ENCODE measurements at places on chromosomes 11 and 22. TPM values are rescaled to one million over a fixed set of nuclear protein-coding genes. Genes with fewer than 3 reads are reported as not detected.
A peak's percentile ranks its signal among the peaks of the same experiment; 100 is the strongest.

DNA sequence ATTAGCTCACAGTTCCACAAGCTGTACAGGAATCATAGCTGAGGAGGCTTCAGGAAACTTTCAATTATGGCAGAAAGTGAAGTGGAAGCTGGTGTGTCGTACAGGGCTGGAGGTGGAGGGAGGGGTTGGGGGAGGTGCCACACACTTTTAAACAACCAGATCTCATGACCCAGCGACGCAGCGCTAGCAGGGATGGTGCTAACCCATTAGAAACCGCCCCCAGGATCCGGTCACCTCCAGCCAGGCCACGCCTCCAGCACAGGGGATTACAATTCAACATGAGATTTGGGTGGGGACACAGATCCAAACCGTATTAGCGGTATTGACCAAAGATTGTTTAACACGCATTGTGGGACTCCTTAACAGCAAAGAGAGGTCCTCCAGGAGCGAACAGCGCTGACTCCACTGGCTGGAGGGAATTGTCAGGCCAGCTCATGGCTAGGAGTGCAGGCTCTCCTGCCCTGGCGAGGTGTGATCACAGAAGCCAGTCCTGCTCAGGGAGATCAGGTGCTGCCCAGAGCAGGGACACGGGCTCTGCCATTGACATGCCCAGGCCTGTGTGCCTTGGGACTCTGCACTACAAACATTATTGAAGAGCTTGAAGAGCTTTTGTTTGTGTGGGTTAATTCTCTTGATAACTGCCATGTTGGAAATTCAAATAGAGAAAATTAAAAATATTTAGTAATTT is 215.3 kb downstream of the TBC1D22A start:
- DNase-seq, result no peak

DNA sequence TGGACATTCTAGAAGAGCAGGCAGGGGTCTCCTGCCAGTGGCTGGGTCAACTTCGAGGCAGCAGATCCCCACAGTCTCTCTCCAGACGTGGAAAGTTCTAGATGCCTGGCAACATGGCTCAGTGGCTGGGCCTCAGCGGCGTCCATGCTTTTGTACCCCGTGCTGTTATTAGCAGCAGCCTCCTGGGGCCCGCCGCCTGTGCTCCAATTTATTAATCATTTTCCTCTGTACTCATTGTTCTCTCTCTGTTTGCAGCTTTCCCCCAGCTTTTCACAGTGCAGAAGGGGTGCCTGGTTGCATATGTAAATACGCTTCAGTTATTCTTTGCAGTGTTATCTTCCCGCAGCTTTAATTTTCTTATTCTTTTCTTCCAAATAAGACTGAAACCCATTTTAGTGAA is 515.1 kb downstream of the TBC1D22A start:
- DNase-seq, result no peak

GRCh38 chr11:47411884-47412746 is 3.7 kb downstream of the SLC39A13 start:
- DNase-seq, result no peak

DNA sequence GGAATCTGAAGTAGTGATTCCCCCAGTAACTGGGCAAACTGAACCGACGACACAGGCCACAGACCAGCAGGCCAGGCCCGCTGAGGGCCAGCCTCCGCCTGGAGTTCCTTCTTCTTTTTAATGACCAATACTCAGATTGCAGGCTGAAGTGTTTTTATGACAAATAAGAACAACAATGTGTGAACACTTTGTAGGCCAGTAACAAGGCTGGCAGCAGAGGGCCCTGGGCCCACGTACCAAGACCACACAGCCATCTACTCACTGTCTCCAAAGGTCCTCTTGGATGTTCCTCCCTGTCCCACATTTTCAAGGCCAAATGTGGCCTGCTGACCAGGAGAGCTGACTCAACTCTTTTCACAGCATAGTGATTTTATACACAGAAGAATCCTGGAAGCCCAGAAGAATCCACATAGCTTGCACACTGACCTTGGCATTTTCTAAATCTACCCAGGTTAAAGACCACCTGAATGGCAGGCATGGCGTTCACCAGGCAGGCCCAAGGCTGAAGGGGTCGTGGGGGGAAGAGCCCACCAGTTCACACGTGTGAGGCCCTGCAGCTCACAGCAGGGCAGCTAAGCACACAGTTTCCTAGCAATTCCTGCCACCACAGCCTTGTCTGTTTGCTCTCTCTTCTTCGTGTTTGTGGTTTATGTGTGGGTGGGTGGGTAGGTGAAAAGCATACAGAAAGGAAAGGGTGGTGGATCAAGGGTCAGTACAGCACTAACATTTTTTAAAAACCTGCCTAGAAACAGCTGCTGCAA is 13.3 kb downstream of the SMCO4 start:
- DNase-seq, result no peak

DNA sequence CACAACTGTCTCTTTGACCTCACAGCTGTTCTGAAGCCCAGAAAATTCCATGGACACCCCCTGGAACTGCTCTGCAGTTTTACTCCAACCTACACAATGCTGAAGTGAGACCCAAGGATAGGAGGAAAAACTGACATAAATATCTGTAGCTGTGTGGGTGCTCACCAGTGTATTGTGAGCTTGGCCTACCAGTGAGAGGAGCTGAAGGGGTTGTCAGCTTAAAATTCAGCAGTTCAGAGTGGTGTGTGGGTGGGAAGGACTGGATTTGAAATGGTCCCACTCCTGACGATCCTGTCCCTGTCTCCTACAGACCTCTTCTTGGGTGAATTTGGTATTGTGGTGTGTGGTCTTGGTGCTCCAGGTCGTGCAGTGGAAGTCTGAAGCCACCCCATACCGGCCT is 2.2 kb downstream of the TMEM223 start:
- DNase-seq, result no peak

DNA sequence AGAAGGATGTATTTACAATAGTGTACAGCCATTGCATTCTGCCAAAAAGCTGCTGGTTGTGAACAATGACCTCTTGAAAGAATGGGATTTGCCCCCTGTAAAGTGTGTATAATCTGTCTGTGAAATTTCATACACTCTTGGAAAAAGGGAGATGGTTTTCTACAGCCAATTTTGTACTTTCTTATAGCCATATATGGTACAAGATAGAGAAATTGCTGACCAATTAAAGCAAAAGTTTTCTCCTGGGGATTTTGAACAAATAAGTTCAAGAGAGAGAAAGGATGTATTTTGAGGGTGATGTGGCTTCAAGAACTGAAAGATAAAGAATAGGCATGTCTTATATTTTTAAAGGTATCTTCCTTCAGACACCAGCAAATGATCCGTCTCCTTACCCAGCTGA is 211.0 kb downstream of the NAV2 start:
- DNase-seq, result no peak

The KRTAP5-11 gene
- not detected for total RNA-seq

The PNPLA3 gene
- total RNA-seq, result 6.2 TPM

GRCh38 chr22:38181453-38182200 is at the start of gene PLA2G6:
Gene PLA2G6, minus strand, starts transcription at chr22:38181830. Its CDS starts 12,404 bp downstream, at chr22:38169426.
- peak; percentile 68 for DNase-seq

DNA sequence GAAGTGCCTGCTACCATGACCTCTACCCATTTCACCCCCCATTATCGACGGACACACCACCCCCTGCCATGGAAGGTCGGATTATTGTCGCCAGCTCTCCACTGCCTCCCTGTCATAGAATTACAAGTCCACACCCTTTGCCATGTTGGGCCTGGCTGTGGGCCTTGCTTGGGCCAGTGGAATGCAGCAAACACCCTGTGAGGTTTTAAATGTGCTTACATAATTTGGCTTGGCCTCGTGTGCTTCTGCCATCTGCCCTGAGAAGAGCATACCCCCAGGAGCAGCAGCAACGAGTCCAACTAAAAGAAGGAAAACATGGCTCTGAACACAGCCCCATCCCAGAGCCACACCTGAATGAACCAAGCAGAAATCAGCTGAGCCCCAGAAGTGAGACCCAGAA is 94.1 kb upstream of the PRDM11 start:
- no peak for DNase-seq

DNA sequence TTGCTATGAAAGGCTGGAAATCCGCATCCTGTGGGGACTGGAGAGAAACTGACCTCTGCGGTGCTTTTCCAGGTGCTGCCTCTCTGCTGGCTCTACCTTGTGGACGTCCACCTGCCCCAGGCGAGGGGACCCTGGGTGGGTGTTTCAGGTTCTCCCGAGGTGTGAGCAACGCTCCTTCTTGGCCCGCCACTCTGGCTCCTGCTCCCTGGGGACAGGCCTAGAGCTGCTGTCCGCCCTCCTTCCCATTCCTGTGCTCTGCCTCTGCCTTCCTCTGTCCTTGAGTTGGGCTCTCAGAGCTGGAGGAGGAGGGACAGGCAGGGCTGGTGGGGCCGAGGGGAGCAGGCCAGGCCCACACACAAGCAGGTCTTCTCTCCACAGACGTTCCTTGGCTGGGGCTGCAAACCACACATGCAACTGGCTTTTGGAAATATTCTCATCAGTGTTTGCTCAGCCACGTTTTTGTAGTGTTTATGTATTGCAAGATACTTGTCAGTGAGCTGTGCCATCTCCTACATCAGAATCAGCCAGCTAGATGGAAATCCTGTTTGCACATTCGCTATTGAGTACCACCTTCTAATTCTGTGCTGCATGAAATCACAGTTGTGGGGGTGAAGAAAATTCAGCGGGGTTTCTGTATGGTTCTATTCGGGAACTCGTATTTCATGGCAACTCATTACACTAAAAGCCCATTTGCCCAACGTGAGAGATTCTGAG is 1115.0 kb downstream of the BRD1 start:
- DNase-seq, result no peak

The LGALS12 gene
- not detected for total RNA-seq

DNA sequence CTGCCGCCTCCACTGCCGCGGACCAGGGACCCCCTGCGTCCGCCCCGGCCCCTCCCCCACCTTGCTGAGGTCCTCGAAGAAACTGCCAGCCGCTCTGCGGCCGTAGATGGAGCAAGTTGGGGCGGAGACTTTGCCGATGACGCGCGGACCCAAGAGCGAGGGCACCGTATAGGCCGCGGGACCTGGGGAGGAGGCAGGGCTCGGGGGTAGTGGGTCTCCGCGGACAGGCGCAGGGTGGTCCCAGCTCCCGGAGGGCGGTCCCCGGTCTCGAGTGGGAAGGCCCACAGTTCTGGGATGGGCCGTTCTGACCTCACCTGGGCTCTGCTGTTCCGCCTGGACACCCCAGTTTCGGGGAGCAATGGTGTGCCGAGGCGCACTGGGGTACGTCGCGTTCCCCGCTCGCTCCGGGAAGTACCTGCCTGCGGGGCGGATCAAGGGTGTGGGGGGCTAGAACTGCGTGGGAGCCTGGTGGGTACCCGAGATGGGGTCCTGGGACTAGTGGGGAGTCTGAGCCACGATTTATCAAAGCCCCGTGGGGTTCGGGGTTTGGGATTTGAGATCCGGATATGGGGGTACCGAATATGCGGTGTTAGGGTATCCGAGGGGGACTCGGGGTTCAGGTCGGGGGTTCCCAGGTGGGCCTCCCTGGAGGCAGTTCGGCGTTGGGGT is 1.2 kb upstream of the TYMP start:
- DNase-seq, result no peak

The HBG1 gene
- total RNA-seq, result not detected

The ALX4 gene
- not detected for total RNA-seq

- DNase-seq, result no peak
Measured at GRCh38 chr11:60345489-60345888, 18.4 kb downstream of the MS4A6E start.

DNA sequence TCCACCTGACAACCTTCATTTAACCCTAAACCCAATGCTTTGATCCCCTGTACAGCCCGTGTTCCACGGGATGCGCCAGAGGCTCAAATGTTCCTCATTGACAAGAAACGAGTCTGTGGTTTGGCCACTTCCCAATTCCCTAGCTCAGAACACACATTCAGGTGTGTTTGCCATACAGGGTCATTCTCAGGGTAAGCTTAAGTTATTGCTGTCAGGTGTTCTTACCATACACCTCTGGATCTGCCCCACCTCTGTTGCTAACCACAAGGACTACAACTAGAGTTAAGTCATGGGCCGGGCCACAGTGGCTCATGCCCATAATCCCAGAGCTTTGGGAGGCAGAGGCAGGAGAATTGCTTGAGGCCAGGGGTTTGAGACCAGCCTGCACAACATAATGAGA is 45.6 kb upstream of the POLD3 start:
- DNase-seq, result no peak

GRCh38 chr11:11558826-11559225 is 63.0 kb downstream of the GALNT18 start:
- no peak for DNase-seq

The ACTN3 gene
- not detected for total RNA-seq

DNA sequence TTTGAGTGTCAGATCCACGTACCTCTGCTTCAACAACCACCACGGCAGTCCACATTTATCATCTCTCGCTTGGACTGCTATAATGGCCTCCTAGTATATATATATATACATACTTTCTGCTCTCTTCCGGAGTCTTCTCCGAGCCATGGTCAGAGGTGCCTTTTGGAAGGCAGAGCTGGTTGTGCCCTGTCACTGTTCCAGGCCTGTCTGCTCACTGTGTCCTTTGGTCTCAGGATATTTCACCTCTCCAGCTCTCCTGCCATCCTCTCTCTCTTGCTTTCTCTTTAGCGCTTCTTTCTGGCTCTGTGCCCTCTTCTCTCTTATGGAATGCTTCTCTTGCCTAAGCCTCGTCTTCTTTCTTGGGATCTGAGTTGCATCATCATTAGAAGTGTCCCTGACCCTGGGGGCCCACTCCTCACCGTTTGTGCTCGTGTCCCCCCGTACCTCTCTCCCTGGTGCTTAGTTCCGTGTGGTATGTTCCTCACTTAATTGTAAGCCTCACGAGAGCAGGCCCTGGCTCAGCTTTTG is 86.1 kb upstream of the RASSF10 start:
- DNase-seq, result no peak

The CELSR1 gene
- total RNA-seq, result 9.5 TPM

- no peak for DNase-seq
Measured at GRCh38 chr22:32073823-32074380, 30.8 kb downstream of the SLC5A1 start.

DNA sequence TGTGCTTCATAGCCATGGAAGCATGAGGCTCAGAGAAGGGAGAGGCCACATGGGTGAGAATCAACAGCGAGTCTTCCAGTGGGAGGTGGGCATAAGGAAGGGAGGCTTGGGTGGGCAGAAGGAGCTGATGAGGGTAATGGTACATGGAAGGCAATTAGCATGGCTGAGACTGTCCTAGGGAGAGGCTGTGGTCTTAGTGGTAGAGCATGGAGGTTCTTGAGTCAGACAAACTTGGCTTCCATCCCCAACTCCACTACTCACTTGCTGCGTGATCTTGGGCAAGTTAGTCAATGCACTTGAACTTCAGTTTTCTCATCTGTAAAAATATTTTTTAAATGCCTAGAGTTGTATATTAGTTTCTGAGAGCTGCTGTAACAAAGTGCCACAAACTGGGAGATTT is 227.2 kb upstream of the E2F8 start:
- no peak for DNase-seq

DNA sequence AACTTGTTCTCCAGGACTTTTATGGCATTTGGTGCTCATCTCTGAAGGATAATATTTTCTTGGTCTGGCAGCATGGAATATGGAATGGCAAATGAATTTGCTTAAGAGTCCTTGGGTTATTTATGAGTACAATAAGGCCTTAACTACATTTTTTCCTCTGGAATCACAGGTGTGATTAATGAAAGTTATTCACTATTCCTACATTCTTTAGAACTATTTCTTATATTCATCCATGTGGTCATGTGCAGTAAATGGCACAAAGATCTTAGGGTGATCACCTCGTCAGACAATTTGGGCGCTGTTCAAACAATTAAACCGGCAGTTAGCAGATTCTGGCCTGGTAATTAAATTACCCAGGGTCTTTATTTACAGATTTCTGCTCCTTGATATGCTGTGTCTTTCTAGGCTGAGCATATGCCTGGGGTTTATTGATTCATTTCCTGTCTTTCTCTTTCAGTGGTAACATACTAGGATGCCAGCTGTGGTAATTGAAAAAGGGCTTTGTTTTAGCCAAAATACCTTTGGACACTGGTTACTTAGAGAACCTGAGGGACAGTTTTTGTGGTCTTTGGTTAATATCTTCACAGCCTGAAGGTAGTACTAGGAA is 31.6 kb downstream of the SIK2 start:
- no peak for DNase-seq

Measured in glomerular endothelial cell (primary cell).